RPMI8226 (cell line): ENCODE measurements at places on chromosomes 12 and 14.
A peak's percentile ranks its signal among the peaks of the same experiment; 100 is the strongest.

GRCh38 chr14:104224131-104224505 is 85.7 kb downstream of the KIF26A start:
- no peak for DNase-seq

- DNase-seq, result no peak
Measured at GRCh38 chr12:16184681-16185080, 92.8 kb downstream of the SLC15A5 start.

GRCh38 chr12:31298515-31298910 is 27.4 kb downstream of the SINHCAF start:
- DNase-seq, result no peak

- no peak for DNase-seq
Measured at GRCh38 chr14:90489916-90490719, 93.3 kb downstream of the CALM1 start.

GRCh38 chr12:123912415-123913380 is 59.9 kb downstream of the CCDC92 start:
- no peak for DNase-seq

GRCh38 chr14:70354204-70354603 is 5.3 kb downstream of the COX16 start:
- no peak for DNase-seq

DNA sequence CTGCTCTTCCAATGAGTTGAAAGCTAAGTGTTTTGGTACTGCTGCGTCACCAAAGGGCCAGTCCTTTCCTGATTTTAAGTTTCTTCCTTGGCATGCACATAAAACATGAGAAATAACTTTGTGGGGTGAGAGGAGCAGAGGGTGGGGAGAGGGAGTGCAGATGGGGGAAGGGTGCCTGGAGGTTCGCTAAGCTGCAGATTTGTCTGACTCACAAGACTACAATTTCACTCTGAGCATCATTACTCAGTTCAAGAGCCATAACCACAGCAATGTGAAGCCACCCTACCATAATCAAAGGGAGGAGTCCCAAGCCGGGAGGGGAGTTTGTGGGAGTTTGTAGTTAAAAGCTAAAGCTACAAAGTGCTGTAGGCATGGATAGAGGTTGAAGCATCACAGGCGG is 136.1 kb downstream of the ANO2 start:
- no peak for DNase-seq

DNA sequence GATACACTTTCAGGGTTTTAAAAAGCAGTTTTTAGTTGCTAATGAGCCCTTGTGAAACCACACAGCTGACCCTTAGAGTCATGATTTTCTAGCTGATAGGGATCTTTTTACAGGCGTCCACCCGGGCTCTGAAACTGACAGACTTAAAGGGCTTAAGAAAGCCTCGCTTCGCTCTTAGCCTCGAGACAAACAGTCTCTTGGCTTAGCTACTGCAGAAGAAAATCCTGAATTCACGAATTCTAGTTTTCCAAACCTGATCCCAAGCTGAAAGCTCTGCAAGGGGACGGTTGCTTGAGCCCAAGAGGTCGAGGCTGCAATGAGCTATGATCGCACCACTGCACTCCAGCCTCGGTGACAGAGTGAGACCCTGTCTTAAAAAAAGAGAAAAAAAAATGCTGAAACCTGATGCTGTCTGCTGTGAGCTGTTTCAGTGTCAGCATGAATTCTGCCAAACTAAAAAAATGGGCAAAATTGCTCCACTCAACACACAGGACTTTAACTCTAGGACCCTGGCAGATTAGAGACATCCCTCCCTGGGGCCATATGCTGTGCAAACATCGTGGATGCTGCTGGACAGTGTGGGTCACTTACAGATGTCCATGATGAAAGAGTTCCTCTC is 3.1 kb upstream of the HPD start:
- no peak for DNase-seq

DNA sequence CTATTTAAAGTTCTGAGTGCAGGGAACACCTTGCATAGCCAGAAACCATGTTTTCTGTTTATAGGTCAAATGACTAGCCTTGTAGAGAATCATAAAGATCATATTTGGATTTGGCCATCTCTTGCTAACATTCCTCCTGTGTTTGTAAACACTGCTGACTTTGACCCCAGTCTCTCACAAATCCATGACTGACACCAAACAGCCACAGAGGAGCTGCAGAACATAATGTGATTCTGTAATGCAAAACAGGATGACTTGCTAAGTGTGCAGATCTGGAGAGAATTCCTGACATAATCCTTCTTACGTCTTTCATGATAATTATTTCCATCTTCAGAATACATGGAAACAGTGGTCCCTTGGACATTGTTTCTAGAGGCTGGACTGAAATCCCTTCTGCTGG is 211.8 kb downstream of the BMP4 start:
- DNase-seq, result no peak

DNA sequence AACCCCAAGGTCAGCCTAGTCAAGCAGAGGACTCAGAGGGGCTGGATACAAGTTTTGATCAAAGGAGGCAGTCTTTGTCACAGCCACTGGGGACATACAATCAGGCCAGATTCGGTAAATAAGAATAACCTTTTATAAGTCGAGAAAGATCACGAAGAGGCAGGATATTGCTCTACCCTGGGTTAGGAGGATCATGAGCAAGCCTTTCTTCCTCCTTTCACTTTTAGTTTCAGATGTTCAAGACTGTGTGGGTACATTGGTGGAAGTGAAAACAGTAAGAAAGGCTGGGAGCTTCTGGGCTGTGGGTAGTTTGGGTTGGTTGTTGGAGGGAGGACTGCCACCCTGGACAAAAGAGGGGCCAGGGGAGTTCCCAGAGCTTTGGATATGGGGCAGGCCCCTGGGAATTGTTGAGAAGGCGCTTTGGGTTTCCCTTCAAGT is 127.7 kb downstream of the SNAPC1 start:
- peak; percentile 43 for DNase-seq

- DNase-seq, result no peak
Measured at GRCh38 chr12:11022520-11022919, at the start of gene TAS2R19. Gene TAS2R19 (minus strand): TSS chr12:11022620. CDS start chr12:11022571, 49 bp downstream.

- DNase-seq, result no peak
Measured at GRCh38 chr12:72207079-72207478, 65.1 kb upstream of the TRHDE start.

DNA sequence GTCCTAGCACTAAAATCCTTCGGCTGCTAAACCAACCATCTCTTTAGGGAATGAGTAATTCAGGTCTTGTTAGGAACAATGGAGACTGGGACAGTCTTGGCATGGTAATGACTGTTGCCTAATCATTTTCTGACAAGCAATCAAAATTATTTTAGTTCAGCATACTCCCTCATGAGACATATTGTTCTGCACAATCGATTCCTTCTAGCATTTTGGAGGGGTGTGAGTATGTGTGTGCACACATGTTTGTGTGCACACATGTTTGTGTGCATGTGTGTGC is 2.1 kb upstream of the KRT1 start:
- no peak for DNase-seq

DNA sequence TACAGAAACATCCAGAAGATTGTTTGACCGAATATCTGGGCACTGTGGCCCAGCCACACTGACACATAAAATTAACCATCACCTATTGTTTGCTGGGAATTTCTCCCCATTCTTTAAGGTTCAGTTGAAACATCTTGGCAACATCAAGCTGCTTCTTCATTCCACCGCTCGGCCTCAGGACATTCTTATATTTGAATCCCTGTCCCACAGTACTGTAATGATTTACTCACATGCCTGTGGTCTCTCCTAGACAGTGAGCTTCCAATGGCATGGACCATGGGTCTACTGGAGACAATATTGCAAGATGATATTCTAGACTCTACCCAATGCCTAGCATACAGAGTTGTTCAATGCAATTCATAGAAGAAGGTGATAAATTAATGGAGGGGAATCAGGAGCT is 56.1 kb downstream of the EMP1 start:
- DNase-seq, result no peak

DNA sequence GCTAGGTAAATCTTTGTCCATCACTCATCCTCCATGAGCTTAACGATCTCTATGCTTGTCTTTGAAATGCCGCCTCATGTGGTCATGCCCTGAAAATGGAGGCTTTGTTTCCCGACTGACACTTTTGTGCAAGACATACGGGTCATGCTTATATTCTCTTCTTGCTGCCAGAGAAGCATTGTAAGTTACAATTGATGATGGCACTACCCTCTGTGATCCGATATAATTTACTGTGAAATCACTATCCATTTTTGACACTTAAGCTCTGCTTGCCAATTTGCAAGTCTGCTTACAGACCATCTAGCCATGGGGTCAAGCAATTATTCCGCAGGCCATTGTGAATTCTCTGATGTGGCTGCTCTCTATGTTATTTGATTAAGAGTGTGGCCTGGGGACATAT is 650.0 kb downstream of the FLRT2 start:
- no peak for DNase-seq

DNA sequence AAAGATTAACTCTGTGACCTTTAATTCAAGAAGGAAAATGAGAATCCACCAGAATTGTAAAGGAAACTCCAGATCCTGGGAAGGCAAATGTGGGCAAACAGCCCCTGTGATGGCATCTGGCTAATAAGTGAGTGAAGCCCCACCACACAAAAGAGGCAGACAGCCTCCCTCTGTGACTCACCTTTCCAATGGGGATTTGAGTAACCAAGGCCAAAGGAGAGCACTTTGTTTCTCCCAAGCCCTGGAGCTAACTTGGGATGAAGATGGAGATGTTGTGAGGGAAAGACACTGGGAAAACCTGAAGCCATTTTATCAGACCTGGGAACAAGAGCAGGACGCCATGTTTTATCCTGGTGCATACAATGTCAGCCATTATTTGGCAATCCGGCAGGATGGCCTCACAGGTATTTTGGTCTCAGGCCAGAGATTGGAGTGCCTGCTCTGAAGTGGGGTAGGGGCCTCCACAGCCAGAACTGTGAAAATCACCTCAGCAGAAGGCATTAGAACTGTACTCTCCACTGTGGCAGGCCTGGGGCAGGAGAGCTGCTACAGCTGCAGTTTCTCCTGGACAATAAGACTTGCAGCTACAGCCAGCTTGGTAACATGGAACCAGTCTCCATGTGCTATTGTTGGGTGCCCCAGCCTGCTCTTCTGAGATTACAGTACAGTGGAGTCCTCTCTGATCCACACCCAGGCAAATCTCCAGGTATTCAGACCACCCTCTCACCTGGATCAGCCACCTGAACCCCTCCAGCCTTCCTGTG is 96.6 kb upstream of the PCED1B start:
- no peak for DNase-seq

DNA sequence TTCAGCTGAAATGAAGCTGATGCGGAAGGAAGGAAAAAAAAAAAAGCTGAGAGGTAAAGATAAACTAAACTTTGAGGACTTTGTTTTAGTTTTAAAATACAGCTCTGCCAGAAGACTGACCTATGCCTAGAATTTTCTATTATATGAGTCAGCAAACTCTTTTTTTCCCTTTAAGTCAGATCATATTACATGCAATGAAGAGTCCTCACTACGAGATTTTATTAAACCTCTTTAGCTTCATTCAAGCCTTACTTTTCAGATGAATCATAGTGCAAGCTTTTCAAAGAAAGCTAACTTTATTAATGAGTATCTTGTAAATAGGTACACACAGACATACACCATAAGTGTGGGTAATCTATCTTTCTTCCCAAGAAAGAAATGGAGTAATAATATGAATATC is 57.8 kb upstream of the FSCB start:
- DNase-seq, result no peak

- no peak for DNase-seq
Measured at GRCh38 chr12:38279756-38280155, 36.8 kb upstream of the ALG10B start.

DNA sequence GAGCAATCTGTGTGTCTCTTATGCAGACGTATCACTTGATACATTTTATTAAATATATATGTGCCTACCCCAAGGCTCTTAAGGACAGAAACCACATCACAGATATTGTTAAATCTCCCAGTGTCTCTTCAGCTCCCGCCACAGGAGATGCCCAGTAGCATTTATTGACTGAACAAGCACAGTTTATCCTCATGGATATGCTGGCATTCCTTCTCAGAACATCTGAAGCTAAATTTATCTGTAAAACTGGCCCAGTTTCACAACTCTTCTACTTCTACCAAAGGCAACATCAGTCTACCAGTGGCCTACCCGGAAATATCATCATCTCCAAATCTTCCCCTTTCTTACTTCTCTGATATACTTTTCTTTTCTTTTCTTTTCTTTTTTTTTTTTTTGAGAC is 10.7 kb downstream of the APOLD1 start:
- no peak for DNase-seq

GRCh38 chr12:12273291-12273957 is 6.6 kb upstream of the LRP6 start:
- no peak for DNase-seq

- DNase-seq, result peak; percentile 68
Measured at GRCh38 chr12:46217541-46218321, 51.1 kb downstream of the SLC38A1 start.

DNA sequence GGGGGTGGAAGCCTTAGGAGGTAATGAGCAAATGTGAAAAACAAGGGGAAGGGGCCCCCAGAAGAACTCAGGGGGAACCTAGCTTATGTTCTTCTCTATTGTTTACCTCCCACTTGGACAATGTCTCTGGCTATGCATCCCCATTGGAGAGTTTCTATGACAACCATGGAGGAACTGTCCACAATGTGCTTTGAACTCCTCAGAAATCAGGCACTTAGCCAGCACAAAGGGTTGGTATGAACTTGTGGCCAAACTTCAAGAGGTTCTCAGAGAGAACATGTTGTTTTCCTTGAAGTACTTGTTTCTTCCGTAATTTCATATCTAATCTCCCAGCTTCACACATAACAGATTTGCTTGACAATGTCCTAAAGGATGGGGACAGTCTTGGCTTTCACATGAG is 202.8 kb upstream of the PELI2 start:
- DNase-seq, result no peak

GRCh38 chr12:127145929-127146789 is 1120.8 kb upstream of the TMEM132C start:
- no peak for DNase-seq

DNA sequence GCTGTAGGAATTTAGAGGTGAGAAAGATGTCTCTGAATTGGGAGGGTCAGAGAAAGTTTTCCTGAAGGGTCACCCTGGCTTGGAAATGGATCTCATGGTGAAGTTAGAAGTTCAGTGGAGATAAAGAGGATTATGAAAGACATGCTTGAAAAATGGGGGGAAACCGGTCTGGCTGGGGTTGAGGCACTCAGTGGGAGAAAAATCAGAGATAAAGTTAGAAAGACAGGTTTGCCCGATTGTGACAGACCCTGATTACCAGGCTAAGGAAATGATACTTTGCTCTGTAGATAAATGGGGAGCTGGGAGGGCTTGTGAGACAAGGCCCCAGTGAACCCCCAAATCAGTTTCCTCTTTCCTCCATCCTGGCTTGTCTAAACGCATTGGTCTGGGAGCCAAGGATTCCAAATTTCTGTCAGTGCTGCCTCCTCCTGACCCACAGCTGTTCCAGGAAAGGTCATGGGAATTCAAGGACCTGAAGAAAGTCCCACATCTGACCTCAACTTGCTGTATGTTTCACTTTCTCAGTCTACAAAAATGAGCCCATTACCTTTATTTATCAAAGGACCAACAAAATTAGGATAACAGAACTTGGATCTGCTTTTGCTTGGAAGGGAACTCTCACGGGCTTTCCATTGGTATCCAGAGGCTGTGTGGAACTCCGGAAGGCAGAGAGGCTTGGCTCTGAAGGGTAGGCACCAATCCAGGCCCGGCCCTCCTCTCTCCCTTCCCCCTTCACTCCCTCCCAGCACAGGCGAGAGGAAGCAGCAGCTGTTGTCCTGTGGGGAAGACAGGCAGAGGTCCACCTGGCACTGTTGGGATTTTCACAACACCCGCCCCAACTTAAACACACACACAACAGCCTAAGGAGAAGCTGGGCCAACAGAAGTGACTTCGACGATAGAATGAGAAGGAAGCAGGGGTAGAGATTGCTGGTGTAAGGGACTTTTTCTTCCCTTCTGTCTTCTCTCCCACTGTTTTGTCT is 3.4 kb upstream of the RNASE7 start:
- no peak for DNase-seq

- peak; percentile 80 for DNase-seq
Measured at GRCh38 chr12:6960593-6961277, 9.6 kb downstream of the PTPN6 start.
